Heart right ventricle (tissue), 16 donors: ENCODE measurements at places on chromosomes 13 and 19.

GRCh38 chr13:60467098-60467497 is 70.1 kb downstream of the TDRD3 start:
- DNase-seq: no peak

- no peak for DNase-seq
These were observed 192.3 kb downstream of the RGCC start for GRCh38 chr13:41649659-41650058.

DNA sequence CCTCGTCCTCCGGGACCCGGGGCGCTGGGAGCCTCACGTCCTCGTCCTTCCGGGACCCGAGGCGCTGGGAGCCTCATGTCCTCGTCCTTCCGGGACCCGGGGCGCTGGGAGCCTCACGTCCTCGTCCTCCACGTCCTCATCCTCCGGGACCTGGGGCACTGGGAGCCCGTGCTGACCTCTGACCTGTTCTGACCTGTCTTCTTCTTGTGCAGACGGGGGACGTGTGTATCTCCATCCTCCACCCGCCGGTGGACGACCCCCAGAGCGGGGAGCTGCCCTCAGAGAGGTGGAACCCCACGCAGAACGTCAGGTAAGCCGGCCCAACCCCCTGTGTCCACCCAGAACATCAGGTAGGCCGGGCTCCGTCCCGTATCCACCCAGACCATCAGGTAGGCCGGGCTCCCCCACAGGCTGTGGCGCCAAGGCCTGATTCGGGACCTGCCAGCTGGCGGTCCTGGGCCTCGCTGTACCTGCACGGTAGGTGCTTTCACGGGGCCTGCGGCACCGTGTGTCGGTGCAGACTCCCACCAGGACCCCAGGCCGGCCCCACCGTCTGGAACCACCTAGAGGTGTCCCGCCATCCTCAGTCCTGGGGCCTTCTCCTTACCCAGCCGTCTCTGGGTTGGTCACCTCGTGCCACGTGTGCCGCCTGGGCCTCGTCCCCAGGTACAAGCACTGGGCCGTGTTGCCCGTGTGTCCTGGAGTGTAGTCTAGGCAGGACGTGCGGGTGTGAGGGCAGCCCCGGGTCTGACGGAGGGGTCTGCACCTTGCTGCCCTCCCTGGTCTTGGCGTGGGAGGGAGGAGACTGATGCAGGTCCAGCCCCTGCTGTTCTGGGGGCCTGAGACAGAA is 4.7 kb downstream of the CDC34 start:
- DNase-seq: no peak

- DNase-seq: no peak
These were observed 5.2 kb downstream of the BORCS8 start for GRCh38 chr19:19186742-19187141.

- DNase-seq: no peak
These were observed 220.9 kb downstream of the TSHZ3 start for GRCh38 chr19:31128291-31128690.

- no peak for DNase-seq
These were observed 153.0 kb upstream of the TMTC4 start for GRCh38 chr13:100827489-100828176.
